SW 1271 (cell line): ENCODE measurements at places on chromosomes 3 and 15.

DNA sequence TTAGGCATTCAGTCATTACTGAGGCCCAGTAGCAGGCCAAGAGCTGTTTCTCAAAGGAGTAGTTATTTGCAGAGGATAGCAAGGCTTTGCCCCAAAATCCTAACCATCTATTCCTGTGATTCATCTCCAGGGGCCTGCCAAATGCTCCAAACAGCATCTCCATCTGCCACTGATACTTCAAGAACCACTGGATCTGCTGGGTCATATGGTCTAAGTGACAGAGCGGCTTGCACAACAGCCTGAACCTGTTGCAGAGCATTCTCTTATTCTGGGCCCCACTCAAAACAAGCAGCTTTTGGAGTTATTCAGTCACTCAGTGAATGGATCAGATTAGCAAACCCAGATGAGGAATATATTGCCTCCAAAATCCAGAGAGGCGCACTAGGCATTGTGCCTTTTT, 68.8 kb upstream of the ALDH1A3 start:
- no peak for DNase-seq

- no peak for DNase-seq
Observed at GRCh38 chr15:94196531-94196930, 34.8 kb upstream of the MCTP2 start.

- no peak for DNase-seq
Observed at GRCh38 chr3:29576181-29576580, 295.3 kb downstream of the RBMS3 start.

- DNase-seq: no peak
Observed at GRCh38 chr3:13144163-13145023, 71.2 kb upstream of the IQSEC1 start.

GRCh38 chr3:124333931-124334640, 342.2 kb upstream of the ROPN1 start:
- DNase-seq: no peak

GRCh38 chr3:194107107-194107506, 28.8 kb upstream of the HES1 start:
- no peak for DNase-seq

DNA sequence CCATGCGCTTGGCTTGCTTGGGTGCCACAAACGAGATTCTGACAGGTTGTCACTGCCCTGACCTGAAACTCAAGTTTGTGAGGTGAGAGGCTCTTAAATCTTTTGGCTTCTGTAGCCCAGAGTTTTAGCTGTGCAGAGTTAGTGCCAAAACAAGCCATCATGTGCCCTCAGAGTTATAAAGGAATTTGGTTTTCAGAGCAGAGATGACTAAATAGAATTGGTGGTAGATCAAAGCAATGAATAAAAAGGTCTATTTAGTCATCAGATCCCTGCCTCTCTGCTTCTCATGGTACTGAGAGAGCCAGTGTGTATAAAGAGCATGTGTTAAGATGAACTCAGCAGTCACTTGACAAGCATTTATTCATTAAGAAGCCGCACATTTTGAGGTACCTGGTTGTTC, 207.5 kb upstream of the DPH6 start:
- DNase-seq: no peak

DNA sequence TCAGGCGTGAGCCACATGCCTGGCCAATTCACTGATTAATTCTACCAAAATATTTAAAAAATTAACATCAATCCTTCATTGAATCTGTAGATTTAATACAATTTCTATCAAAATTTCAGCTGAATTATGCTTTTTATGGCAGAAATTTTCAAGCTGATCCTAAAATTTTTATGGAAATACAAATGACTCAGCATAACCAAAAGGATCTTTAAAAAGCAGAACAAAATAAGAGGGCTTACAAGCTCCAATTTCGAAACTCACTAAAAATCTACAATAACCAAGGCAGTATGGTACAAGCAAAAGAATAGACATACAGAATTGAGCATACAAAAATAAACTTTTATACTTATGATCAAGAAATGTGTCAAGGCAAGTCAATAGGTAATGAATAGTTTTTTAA, 180.4 kb upstream of the CTNNB1 start:
- no peak for DNase-seq

DNA sequence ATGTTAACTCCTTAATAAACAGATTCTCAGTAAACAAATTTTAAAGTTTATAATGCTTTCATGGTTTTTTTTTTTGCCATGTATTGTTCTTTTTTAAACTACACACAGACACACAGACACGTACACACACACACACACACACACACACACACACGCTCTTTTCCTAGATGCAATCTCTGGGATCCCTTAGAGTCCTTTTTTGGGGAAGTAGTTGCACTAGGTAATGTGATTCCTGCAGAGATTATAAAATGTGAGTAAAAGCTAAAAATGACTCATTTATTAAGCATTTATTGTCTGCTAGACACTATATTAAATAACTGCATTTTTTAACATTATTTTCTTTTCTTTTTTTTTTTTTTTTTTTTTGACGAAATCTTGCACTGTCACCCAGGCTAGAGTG, 19.9 kb downstream of the NDUFB5 start:
- DNase-seq: no peak

GRCh38 chr3:107523289-107523538, 452 bp downstream of the BBX start:
- no peak for DNase-seq

DNA sequence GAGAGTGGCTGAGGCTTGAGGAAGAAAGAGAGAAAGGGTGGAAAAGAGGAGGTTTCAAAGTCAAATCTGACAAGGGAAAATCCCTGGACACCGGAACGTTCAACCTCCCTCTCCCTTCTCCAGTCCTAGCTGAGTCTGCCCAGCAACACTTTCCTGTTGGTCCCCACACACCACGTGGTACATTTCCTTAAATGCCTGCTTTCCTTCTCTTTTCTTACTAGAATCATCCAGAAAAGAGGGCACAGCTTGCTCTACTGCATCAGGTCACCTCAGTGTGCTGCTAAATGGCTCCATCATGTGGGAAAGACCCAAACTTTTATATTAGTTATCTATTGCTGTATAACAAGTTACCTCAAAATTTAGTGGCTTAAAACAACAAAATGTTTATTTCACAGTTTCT, 181.2 kb downstream of the NECTIN3 start:
- peak; percentile 44 for DNase-seq

GRCh38 chr3:95277613-95278012, 1214.8 kb downstream of the NSUN3 start:
- DNase-seq: no peak

- DNase-seq: no peak
Observed at GRCh38 chr3:16102905-16103364, 71.5 kb upstream of the GALNT15 start.

GRCh38 chr3:53513556-53514190, 19.3 kb downstream of the CACNA1D start:
- no peak for DNase-seq

DNA sequence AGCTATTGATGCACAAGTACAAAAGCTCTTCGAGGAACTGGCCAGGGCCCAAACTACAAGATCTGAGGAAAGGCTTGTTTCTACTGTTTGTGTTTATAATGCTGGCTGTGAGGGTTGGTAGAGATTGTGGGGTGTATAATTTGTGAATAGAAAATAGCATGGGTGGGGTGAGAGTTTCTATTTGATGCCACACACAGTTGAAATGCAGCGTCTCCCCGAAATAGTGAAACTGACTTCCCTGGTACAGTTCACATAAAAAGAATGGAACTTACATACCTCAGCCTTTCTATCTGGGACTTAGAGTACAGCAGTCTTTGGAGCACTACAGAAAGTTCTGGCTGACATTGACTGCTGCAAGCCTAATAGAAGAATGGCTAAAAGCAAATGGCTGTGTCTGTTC, 91.3 kb downstream of the DTWD1 start:
- no peak for DNase-seq

GRCh38 chr3:194584320-194584776, 48.9 kb downstream of the TMEM44 start:
- DNase-seq: peak; percentile 58

GRCh38 chr15:72796515-72797337, 13.2 kb upstream of the ADPGK start:
- no peak for DNase-seq

DNA sequence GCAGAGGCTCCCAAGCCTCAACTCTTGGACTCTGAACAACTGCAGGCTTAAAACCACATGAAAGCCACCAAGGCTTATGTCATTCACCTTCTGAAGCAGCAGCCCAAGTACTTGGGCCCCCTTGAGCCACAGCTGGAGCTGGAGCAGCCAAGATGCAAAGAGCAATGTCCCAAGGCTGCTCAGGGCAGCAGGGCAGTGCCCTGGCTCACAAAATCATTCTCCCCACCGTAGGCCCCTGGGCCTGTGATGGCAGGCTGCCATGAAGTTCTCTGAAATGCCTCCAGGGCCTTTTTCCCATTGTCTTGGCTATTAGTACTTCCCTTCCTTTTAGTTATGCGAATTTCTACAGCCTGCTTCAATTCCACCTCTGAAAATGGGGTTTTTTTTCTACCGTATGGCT, 83.4 kb downstream of the DCLK3 start:
- no peak for DNase-seq

GRCh38 chr15:33872416-33873106, 95.7 kb upstream of the CHRM5 start:
- no peak for DNase-seq

- no peak for DNase-seq
Observed at GRCh38 chr3:18489939-18490338, 64.8 kb upstream of the SATB1 start.

DNA sequence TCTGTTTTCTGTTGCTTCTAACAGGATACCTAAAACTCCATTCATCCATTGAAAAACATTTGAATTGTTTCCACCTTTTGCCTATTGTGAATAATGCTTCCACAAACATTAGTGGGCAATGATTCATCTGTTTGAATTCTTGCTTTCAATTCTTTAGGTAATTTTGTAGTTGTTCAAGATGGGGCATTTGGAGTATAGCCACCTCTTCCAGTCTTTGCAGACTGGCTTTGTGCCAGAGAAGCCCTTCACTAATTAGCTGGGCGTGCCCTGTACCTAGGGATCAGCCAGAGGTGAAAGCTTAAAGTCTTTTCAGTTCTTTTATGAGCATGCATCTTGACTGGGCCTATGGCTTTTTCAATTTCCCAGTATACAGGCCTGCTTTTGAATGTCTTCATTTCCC, 10.9 kb downstream of the RTP1 start:
- DNase-seq: no peak

DNA sequence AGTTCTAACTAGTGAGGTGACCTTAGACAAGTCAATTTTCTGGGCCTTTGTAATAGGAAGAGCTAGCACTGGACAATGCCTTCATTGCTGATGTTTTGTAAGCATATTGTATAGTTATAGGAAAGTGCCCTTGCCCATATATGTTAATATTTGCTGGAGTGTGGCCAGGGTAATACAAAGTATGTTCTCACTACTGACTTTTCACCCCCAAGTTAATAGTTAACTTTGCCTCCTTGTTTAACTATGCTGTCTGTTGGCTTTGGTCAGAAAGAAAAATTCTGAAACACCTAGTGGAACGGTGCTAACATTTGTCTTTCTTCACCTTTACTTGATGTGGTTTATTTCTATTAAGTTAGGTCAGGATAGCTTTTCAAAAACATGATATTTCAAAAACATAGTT, 287.4 kb upstream of the CTNNB1 start:
- DNase-seq: no peak

DNA sequence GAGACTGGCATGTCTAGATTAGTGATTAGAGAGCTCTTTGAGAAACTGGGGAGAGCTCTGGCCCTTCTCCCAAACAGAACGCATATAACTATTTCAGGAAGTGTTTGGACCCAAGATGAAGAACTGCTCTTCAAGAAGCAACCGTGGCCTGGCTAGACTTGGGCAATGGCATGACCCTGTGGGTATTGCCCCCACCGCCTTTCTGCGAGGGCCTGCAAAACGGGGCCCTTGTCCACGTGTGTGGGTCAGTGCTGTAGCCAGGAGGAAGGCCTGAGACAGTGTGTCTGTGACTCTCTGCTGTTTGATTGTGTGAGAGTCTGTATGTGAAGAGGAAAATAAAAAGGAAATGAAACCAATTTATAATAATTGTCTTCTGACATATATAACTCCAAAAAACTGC, 42.5 kb downstream of the EEFSEC start:
- DNase-seq: no peak

DNA sequence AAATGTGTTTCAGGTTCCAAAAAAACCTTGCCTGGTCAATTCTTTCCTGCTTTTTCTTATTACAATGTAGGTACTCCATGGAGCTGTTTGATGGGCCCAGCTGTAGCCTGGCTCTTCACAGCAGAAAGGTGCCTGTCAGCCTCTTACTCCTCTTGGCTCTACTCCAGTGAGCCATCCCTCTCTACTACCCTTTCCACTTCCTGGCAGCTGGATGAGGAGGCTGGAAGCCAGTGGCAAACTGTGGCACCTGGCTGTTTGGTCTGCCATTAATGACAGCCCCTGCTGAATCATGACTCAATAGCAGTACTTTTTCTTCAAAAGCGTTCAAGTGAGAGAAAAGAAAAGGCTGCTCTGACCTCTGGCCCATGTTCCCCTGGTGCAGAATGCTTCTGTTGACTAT, 618.1 kb downstream of the PYDC2 start:
- no peak for DNase-seq

GRCh38 chr3:129607391-129608068, 1.1 kb upstream of the PLXND1 start:
- no peak for DNase-seq

GRCh38 chr3:23068016-23068728, 135.0 kb upstream of the UBE2E2 start:
- no peak for DNase-seq

DNA sequence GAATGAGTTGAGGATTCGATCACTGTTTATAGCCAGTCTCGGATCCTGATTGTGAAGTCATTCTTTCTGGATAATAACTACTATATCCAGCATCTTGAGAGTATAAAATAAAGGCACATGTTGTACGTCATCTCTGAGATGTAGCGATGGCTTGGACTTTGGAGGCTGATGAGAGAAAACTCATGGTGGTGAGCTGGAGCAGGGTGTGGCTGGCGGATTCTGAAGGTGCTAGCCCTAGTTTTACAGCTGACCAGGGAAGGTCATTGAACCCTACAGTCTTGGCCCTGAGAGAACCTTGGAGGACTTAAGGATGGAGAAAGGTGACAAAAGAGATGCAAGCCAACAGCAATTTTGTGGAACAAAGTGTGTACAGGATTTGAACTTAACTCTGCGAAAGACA, 153.8 kb downstream of the IGF1R start:
- DNase-seq: no peak

- DNase-seq: no peak
Observed at GRCh38 chr3:71050538-71051258, 532.8 kb downstream of the FOXP1 start.

DNA sequence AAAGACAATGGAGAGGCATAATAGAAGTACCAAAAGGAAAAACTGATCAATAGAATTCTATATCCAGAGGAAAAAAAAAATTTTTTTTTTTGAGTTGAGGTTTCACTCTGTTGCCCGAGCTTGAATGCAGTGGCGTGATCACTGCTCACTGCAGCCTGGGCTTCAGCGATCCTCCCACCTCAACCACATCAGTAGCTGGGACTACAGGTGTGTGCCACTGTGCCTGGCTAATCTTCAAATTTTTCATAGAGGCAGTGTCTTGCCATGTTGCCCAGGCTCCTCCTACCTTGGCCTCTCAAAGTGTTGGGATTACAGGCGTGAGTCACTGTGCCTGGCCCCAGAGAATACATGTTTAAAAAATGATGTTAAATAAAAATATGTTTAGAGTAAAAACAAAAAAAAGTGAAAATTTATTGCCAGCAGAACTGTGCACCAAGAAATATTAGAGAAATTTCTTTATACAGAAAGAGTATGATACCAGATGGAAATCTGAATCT, 154.3 kb upstream of the ZBTB20 start:
- no peak for DNase-seq
